ENCODE measurements at places on chromosomes 3 and 15.

GRCh38 chr3:18415839-18416238 lies 9.3 kb downstream of the SATB1 start:
- peaks cover 25% of the 10 kb centered on the region for H3K36me3 ChIP-seq
- H3K27me3 ChIP-seq, result no peaks in the 10 kb centered on the region
- no peak overlapping the region for H3K27ac ChIP-seq
- no peak for DNase-seq
- no peak overlapping the region for H3K4me3 ChIP-seq

GRCh38 chr3:127666676-127667075 lies 6.1 kb upstream of the ABTB1 start:
- DNase-seq, result no peak
- H3K4me1 ChIP-seq, result 0 out of 2 replicates have a peak, but pooled peaks cover 4% of the 10 kb centered on the region
- H3K36me3 ChIP-seq, result no peaks in the 10 kb centered on the region
- H3K27ac ChIP-seq, result no peak overlapping the region
- no peak overlapping the region for H3K4me3 ChIP-seq

- no peaks in the 10 kb centered on the region for H3K36me3 ChIP-seq
- no peak overlapping the region for H3K27ac ChIP-seq
- H3K27me3 ChIP-seq, result no peaks in the 10 kb centered on the region
- no peak overlapping the region for H3K4me3 ChIP-seq
- no peaks in the 10 kb centered on the region for H3K4me1 ChIP-seq
These were observed 718.7 kb upstream of the CBLB start for GRCh38 chr3:106587551-106587950.

GRCh38 chr3:134864636-134865035 lies 69.6 kb downstream of the EPHB1 start:
- no peak overlapping the region for H3K4me3 ChIP-seq
- H3K27ac ChIP-seq, result no peak overlapping the region
- DNase-seq, result peak; percentile 23
- H3K4me1 ChIP-seq, result no peaks in the 10 kb centered on the region
- H3K27me3 ChIP-seq, result no peaks in the 10 kb centered on the region
- H3K36me3 ChIP-seq, result no peaks in the 10 kb centered on the region

- no peaks in the 10 kb centered on the region for H3K36me3 ChIP-seq
- peaks cover 20% of the 10 kb centered on the region for H3K4me1 ChIP-seq
- no peak overlapping the region for H3K4me3 ChIP-seq
- DNase-seq, result no peak
- peak overlapping the region; percentile 51 for H3K27ac ChIP-seq
- no peaks in the 10 kb centered on the region for H3K27me3 ChIP-seq
These were observed 60.0 kb upstream of the IL12A start for GRCh38 chr3:159928666-159929065.

GRCh38 chr3:147200545-147200944 lies 205.8 kb downstream of the ZIC4 start:
- H3K36me3 ChIP-seq, result no peaks in the 10 kb centered on the region
- H3K4me1 ChIP-seq, result no peaks in the 10 kb centered on the region
- no peaks in the 10 kb centered on the region for H3K27me3 ChIP-seq
- no peak overlapping the region for H3K4me3 ChIP-seq
- no peak for DNase-seq

Data from SK-N-SH (cell line).